ENCODE measurements at places on chromosomes 7 and 10.

DNA sequence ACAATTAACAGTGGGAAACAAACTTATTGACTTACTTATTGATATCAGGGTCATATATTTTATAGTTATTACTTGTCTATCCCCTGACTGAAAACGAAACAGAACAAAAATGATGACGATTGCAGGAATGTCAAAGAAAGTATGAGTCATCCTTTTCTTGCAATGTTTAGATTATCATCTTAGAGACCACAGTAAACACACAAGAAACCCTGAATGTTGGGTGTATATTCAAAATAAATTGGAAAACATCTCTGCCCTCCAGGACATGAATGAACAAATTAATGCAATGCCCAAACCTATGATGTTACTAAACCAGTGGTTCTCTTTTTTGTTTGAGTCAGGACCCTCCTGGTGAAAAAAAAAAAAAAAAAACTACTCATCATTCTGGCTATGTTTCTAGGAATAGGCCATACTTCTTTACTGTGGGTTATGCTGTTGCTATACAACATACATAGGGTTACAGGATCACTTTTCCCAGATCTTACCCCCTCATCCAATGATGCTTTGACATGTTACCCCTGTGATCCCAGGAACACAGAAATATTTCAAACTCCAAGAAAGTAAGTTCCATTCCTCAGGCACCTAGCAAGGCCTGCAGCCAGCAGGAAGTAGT, 623.4 kb upstream of the IGFBP3 start:
- no peak for DNase-seq

GRCh38 chr7:123303926-123304325, 104.2 kb upstream of the SLC13A1 start:
- no peak for DNase-seq

- no peak for DNase-seq
Observed at GRCh38 chr10:22556774-22557173, 157.6 kb downstream of the PIP4K2A start.

DNA sequence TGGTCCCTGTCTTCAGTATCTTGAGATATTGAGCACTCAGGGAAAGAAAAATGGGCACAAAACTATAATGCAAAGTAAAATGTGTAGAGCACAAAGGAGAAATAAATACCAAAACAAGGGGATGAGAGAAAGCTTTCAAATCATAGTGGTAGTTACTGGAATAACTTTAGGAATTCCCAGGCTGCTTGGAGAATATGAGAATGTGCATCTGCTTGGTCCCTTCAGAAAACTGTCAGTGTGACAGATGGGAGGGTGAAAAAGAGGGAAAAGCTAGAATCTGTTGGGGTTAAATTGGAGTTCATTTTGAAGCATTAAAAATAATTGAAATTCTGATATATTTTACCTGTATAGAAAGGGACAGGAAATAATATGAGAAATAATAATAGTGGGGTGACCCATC, 15.3 kb downstream of the ST7 start:
- DNase-seq = no peak

GRCh38 chr7:141238596-141239243, 164.9 kb downstream of the TMEM178B start:
- no peak for DNase-seq

DNA sequence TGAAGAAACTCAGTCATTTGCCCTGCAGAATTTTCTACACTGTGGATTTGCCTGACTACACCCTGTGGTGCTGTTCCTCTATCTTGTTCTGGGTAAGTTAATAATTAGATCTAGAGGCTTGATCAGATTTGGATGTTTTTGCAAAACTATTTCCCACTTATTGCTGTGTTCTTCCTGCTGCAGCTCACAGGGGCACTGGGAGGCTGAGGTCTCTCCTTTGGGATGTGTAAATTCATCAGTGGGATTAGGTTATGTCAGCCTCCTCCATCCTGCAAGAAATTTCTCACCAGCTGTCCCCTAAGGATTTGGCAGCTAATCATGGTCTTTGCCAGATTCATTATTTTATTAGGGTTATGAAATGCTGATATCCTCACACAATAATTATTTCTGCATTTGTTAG, 148.1 kb upstream of the ZNF32 start:
- no peak for DNase-seq

DNA sequence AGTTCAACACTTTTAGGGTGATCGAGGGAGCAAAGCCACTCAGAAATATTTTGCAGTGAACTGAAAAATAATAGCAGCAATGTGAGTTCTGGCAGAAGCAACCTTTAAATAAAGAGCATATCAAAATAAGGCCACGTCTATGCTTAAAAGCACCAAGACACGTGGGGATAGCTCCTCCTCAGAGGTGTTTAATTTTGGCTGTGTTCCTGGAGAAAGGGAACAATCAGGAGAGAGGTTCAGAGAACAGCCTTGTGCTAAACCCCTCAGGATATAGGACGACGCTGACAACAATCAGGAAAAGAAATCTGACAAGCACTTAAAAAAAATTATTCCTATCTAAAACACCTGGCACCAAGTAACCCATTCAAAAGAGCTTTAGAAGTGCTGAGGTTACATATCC, 471.9 kb upstream of the CELF2 start:
- DNase-seq = no peak

DNA sequence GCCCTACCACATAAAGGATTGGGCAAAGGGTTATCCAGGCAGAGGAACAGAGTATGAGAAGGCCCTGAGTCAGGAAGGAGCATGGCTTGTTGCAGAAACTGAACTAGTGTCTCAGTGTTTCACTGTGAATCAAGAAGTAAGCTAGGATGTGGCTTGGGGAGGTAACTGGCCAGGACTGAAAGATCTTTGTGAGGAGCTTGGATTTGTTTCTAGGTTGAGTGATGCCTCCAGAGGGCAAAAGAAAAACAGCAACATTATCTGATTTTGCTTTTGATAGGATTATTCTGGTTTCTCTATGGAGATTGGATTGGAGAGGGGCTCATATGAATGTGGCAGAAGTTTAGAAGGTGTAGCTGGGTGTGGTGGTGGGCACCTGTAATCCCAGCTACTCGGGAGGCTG, 137.9 kb upstream of the HDAC9 start:
- DNase-seq = no peak

Data from stimulated activated CD4-positive, alpha-beta T cell treated with anti-CD3 and anti-CD28 coated beads, Interleukin-1b, Interleukin-23, amount 100 ng/mL, for 4 hours (primary cell).